RPMI7951 (cell line): ENCODE measurements at places on chromosomes 1 and 21. TPM values are rescaled to one million over a fixed set of nuclear protein-coding genes. Genes with fewer than 3 reads are reported as not detected.
A peak's percentile ranks its signal among the peaks of the same experiment; 100 is the strongest.

Gene OR2T35
- total RNA-seq: not detected in 2 replicates

GRCh38 chr1:2288311-2288710 lies 60.2 kb downstream of the SKI start:
- no peak for DNase-seq

DNA sequence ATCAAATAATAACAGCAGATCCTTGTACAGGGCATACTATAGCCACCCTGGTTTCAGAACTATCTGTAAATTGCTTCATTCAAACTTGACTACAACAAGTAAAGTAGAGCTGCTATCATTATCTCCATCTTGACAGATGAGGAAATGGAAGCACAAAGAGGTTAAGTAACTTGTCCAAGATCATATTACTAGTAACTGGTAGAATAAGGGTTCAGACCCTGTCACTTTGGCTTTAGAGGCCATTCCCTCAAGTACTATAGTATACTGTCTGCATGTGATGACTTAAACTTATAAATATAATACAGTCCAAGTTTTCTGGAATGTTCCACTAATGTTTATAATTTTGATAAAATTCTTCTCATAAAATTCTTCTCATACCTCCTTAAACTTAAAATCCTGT lies 24.8 kb downstream of the PGM1 start:
- DNase-seq: no peak

DNA sequence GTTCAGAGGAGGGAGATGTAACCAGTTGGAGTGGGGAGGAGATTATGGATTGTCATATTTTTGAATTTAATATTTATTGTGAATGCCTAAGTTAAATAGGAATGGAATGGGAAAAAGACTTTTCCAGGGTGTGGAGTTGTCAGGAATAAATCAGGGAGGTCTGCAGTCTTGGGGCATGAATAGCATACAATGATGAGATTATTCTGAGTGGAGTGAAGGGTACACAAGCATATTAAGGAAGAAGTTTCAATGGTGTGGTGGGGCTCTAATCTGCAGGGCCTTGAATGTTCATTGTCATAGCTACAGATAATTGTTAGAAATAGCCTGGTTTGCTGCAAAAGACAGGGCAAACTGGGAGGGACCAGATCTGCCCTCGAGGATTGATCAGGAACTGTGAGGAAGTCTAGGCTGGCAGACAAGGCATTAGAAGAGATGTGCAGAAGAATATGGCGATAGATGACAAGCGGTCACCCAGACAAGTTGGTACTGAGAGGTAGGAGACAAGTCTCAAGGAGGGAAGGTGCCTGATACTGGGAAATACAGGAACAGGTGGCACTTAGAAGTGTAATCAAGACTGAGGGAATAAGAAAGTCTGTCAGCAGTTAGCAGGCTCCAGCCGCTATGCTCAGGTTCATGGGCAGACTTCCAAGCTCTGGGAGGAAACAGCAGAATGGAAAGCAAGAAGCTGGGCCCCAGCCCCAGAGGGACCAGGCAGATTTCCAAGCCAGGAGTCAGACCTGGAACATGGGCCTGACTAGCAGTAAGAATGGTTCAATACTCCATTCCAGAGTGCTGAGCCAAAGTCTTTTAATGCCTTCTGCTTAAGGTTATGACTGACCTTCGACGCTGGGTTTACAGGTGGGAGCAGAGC lies 20.9 kb upstream of the RGL1 start:
- DNase-seq: peak; percentile 66

Gene PKP1
- total RNA-seq: under 0.01 TPM in 1 of 2 replicates, not detected in the other

GRCh38 chr21:44297525-44298290 lies 2.1 kb upstream of the PFKL start:
- DNase-seq: peak; percentile 79

GRCh38 chr1:230399321-230400006 lies 26.7 kb downstream of the PGBD5 start:
- DNase-seq: no peak

DNA sequence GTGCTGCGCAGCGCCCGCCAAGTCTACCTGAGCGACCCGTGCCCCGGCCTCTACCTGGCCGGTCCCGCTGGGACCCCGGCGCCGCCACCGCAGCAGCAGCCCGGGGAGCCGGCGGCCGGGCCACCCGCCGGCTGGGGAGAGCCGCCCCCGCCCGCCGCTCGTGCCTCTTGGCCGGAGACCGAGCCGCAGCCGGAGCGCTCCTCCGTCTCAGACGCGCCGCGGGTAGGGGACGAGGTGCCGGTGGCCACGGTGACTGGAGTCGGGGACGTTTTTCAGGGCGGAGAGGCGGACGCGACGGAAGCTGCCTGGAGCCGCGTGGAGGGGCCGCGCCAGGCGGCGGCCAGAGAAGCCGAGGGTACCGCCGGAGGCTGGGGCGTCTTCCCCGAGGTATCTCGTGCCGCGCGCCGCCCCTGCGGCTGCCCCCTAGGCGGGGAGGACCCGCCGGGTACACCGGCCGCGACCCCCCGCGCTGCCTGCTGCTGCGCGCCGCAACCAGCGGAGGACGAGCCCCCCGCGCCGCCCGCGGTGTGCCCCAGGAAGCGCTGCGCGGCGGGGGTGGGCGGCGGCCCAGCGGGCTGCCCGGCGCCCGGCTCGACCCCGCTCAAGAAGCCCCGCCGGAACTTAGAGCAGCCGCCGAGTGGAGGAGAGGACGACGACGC lies 646 bp downstream of the IER5 start:
- DNase-seq: no peak

DNA sequence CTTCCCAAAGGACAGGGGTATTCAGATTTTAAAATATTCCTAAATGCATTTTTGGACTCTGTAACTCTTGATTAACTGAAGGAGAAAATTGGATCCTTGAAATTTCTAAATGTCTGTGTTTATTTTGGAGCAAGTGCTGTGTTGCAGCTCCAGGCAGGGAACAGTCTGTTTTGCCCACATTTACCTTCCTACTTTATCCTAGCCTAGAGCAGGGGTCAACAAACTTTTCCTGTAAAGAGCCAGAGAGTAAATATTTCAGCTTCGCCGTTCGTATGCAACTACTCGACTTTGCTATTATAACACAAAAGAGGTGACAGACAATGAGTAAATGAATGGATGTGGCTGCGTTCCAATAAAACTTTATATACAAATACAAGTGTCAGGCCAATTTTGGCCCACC lies 402.2 kb downstream of the GPATCH2 start:
- no peak for DNase-seq

Gene ADCY10
- under 0.01 and 0.20 TPM in 2 replicates for total RNA-seq

DNA sequence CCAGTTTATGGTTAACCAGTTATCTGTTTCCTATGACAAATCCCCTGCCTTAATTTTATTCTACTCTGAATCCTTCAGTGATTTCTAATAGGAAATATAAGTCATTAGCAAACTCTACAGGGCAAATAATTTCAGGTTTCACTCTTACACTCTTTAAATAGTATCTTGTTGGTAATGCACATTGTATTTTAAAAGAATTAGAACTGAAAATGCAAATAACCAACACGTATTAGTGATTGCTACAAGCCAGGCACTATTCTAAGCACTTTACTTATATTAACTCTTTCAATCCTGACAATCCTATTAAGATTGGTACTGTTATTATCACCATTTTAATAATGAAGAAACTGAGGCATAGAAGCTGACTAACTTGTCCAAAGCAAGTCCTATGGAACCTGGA lies 48.3 kb upstream of the LHX8 start:
- DNase-seq: no peak

DNA sequence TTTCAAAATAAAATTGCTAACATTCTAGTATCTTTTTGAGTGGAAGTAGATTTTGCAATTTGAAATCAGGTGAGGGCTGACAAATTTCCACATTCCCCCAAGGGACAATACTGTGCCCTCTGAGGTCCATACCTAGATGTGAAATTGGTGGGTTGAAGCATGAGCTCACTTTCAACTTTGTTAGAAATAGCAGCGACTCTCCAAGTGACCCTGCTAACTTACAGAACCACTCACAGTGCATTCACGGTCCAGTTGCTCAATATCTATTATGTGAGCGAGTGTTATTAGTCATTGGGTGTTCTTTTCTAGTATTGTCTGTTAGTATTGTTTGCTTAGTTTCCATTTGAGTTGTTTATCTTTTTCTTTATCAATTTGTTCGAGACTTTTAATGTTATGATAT lies 53.6 kb upstream of the ASB17 start:
- DNase-seq: peak; percentile 28

Gene RNU1-1
- under 0.01 TPM in 1 of 2 replicates, not detected in the other for total RNA-seq

DNA sequence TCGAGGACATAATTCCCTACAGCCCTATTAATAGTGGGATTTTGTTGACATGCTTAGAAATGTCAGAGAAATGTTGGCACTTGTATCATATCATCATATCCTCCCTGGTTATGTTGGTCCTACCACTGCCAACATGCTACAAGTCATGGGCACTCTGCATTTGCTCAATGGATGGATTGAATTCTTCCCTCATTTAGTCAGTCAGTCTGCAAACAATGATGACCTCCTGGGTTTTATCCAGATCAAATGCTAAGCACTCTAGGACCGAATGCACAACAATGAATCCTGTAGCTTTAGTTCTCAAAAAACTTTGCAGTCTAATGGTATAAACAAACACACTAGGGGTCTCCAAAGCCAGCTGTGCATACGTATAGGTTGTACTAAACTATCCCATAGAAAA lies 357.2 kb upstream of the DPYD start:
- no peak for DNase-seq

Gene NR5A2
- total RNA-seq: 0.12 and 0.29 TPM in 2 replicates

DNA sequence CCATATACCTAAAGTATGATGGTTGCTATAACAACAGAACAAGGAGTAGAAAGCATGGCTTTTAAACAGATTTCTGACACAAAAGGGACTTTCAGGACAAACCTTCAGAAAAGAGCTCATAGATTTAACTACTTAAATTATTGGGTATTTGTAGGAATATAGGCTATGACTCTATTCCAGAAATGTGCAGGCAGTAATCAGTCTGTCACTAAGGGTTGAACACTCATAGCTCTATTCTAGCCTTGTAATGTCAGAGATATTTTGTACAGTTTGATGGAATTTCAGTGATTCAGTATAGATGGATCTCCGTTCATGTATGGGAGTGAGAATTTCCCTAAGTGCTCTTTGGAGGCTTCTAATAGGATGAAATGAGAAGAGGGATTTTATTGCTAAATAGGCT lies 82.8 kb downstream of the EXTL2 start:
- DNase-seq: no peak

Gene PLEKHA6
- 0.68 and 0.72 TPM in 2 replicates for total RNA-seq

Gene FMN2
- 19.8 and 25.8 TPM in 2 replicates for total RNA-seq

DNA sequence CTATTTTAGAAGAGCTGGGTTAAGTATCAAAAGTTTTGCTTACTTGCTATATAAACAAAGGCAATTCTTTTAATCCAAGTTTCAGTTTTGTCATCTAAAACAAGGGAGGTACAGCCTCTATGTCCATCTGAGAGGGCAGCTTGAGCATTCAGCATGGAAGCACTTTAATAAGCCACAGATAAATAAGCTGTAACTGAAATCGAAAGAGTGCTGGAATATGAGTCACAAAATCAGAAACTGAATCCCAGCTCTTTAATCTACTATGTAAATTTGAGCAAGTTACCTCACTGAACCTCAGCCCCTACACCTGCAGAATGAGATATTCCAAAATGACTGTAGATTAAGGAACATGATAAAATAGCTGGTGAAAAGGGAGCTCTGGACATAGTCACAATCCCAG lies 80.0 kb upstream of the HP1BP3 start:
- DNase-seq: peak; percentile 29

GRCh38 chr21:44893948-44894656 lies 20.6 kb upstream of the PTTG1IP start:
- no peak for DNase-seq

DNA sequence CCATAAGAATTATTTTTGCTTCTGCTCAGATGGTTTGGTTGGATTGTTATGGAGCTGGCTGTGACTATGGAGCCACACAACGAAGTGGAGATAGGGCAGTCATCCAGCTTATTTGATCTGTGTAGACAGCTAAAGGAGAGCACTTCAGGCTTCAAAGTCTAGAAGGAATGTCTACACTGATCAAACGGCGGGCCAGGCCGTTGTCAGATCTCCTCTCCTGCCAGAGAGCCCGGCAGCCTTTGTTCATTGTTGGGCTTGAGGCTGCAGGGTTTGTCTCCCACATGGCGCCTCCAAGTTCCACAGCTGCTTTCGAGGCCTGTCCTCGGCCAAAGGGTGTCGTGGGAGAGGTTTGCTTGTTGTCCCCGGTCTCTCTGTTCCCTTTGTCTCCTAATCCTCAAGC lies 2.8 kb upstream of the STMN1 start:
- no peak for DNase-seq

- peak; percentile 90 for DNase-seq
Observed at GRCh38 chr21:29187944-29188343, 57.5 kb downstream of the MAP3K7CL start.

DNA sequence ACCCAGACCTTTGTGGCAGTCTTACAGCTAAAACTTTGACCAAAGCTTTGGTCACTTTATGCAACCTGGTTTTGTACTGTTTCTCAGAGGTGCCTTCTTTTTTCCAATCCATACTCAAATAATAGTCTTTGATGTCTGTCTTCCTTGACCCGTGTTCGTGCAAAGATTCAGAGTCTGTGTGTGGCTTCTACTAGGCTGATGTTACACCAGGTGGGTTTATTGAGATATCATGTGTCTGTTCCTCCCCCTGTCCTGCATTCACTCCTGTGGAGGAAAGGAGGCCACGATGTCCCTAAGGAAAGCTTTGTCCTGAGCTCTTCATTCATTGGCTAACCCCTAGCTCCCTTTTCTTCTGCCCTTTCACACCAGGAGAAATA lies 15.0 kb upstream of the IKBKE start:
- DNase-seq: no peak

Gene CD247
- 0.20 TPM in 1 of 2 replicates, not detected in the other for total RNA-seq

Gene OR2T29
- not detected in 2 replicates for total RNA-seq

DNA sequence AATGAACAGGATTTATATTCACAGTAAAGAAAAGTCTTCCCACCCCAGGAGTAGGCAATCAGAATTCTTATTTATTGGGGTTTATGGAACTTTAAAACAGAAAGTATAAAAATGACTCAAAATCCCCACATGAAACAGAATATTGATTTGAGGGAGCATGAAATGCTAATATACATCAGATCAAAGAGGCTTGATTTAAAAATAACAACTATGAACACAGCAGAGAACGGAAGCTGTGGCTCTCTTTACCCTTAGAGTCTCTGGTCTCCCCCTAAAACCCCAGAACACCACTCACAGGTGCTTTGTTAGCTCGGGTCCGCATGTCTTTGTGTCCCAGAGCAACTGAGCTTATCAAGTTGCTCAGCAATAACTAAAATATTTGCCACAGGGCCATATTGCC lies 31.2 kb upstream of the FASLG start:
- no peak for DNase-seq

Gene CATSPERE
- under 0.01 and 0.29 TPM in 2 replicates for total RNA-seq

DNA sequence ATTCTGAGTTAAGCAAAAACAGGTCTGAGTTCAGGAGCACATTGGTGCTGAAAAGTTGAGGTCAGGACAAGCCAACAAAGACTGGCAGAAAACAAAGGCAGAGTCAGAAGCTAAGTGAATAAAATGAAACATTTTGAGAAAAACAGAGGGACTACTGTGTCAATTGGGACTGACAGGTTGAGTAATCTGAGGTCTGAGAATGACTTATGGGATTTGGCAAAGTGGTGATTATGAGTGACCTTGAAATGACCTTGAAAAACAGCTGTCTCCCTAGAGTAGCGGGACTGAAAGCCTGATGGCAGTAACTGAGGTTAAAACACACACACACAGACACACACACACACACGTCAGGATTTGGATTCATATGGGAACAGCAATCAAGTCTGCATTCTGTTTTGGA lies 8.8 kb upstream of the COG2 start:
- peak; percentile 39 for DNase-seq
